ENCODE measurements at places on chromosomes 5 and 9. TPM values are rescaled to one million over a fixed set of nuclear protein-coding genes. Genes with fewer than 3 reads are reported as not detected.

- no peak for DNase-seq
Measured at GRCh38 chr5:178711572-178711971, 18.9 kb downstream of the ZNF354A start.

DNA sequence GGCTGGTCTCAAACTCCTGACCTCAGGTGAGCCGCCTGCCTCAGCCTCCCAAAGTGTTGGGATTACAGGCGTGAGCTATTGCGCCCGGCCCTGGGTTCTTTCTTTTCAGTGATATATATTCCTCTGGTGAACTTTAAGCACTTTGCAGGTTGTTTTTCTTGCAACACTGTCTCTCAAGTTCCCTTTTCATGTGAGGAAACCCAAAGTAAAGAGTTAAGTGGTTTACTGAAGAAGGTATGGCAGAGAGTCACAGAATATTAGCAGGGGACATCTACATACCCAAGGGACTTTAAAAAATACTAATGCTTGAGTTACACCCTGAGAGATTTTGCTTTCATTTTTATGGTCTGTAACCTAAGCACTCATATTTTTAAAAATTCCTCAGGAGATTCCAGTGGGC is 6.7 kb upstream of the GAPT start:
- no peak for DNase-seq

- no peak for DNase-seq
Measured at GRCh38 chr5:95923918-95924544, 37.6 kb downstream of the ELL2 start.

DNA sequence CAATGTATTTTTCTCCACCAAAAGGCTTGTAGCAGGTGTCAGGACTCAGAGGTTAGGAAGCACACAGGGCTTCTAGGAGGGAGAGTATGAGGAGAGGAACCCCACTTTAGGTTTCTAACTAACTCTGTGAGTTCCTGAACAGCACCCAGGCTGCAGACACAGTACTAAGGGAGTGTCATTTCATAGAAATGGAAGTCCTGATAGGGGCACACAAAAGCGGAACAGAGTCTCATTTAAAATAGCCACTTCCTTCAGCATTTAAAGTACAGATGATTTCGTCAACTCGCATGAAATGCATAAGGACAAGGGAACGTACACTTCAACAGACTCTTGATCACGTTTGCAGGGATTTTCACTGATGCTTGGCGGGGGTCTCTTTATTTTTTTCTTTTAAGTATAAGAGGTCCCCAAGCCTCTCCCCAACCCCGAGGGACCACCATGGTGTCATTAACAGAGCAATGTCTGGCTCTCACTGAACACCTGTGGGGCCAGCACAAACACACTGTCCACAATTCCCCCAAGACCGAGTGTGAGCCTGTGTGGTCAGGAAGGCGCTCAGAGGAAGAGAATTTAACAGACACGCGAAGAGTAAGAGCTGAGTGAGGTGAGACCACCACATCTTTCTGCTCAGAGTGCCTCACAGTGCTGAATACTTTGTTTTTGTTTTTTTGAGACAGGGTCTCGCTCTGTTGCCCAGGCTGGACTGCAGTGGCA is 82.3 kb downstream of the SECISBP2 start:
- DNase-seq, result no peak

DNA sequence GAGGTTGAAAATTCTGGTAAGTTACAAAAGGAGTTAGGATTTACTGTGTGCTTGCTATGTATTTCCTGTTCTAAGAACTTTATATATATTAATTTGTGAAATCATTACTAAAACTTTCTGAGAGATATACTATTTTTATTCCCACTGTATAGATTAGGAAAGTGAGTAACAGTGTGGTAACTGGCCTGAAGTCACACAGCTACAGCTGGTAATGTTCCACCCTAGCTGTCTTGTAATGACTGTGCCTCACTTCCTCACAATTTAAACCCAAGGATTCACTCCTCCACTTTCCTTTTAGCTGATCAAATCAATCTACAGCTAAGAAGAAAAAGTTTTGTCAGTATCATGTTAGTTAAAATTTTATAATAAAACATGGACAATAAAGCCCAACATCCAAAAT is 278.8 kb downstream of the GAS1 start:
- DNase-seq, result no peak

DNA sequence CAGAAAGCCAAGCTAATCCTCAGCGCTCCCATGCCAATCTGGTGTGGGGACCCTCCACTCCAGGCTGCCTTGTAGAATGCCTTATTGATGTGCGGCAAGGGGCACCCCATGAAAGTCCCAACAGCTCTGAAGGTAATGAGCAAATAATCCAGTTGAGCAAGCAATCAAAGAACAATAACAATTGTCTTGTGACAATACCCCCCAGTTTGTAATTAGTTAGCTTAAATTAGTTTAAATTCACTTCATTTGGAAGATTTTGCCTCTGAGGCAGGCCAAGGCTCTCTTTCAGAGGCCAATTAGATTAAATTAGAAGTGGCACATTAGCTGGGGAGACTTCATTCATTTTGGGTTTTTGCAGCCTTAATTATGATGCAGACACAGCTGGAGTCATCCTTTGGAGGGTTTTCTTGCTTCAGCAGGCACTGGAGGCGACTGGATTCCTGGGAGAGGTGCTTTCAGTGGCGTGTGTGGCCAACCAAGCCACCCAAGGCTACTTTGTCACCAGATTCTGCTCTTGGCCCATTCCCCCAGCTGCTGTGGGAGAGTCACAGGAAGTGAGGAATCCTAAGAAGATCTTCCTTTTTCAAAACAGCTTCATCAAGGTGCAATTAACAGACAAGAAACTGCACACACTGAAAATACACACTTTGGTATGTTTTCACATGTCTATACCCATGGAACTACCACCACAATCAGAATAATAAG is 17.9 kb upstream of the FBP1 start:
- no peak for DNase-seq

DNA sequence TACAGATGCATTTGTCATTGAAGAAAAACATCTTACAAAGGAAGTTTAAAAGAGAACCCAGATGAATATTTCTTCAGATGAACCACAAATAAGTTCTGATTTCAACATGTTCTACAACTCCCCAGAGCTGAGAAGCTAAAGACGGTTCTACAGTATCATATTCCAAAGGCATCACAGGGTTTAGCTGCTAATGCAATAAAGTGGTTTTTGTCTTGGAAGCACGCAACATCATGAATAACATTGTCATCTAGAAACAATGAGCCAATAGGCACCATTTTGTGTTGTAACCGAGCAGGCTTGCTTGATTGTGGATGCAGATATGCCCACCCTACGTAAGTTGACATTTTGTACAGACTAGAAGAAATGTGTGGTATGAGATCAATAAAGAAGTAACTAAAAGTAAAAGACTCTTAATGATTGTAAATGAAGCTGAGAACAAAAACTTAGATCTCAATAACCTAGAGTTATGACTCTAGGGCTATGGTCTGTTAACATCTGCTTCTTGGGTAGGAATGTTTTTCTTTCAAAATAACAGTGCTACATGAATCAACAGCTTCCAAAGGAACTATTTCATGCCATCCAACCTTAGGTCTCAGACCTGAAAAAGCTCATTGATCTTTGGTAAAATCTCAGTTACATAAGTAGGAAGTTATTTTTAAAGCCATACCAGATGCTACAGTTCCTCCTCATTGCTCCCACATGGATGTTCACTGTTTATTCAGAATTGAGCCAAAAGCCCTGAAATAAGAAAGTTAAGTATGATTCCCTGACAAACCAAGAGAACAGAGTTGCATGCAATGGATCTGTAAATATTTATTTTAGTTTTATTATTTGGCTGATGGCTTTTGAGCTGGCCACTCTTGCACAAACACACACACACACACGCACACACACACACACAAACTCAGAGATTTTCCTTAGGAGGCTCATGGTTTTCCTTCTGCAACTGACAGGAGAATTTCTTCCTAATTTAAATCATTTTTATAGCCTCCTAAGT is 118.7 kb upstream of the SLCO6A1 start:
- no peak for DNase-seq

GRCh38 chr5:39638813-39639212 is 214.0 kb upstream of the DAB2 start:
- DNase-seq, result no peak

DNA sequence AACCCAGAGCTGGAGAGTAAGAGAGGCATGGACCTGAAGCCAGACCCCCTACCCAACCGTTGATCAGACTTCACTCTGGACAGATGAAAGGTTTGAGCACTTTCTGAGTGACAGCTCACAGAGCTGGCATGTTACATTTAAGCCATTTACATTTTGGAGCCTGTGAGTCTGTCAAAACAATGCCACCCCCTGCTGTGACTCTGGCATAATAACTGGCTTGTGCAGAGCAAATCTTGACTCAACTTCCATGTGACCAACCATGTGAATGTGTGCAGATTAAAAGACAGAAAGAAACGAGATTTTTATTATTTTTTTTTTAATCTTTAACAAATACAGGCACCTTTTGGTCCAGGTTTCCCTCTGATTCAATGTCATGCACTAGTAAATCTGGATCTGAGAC is 48.5 kb downstream of the MFAP3 start:
- DNase-seq, result no peak

- peak; percentile 90 for DNase-seq
Measured at GRCh38 chr9:34664281-34665066, 2.0 kb upstream of the CCL27 start.

GRCh38 chr5:143128412-143129071 is 274.9 kb downstream of the NR3C1 start:
- DNase-seq, result no peak

- no peak for DNase-seq
Measured at GRCh38 chr5:135480511-135480910, 28.4 kb upstream of the TIFAB start.

GRCh38 chr5:180390441-180391190 is 37.5 kb upstream of the GFPT2 start:
- peak; percentile 67 for DNase-seq

DNA sequence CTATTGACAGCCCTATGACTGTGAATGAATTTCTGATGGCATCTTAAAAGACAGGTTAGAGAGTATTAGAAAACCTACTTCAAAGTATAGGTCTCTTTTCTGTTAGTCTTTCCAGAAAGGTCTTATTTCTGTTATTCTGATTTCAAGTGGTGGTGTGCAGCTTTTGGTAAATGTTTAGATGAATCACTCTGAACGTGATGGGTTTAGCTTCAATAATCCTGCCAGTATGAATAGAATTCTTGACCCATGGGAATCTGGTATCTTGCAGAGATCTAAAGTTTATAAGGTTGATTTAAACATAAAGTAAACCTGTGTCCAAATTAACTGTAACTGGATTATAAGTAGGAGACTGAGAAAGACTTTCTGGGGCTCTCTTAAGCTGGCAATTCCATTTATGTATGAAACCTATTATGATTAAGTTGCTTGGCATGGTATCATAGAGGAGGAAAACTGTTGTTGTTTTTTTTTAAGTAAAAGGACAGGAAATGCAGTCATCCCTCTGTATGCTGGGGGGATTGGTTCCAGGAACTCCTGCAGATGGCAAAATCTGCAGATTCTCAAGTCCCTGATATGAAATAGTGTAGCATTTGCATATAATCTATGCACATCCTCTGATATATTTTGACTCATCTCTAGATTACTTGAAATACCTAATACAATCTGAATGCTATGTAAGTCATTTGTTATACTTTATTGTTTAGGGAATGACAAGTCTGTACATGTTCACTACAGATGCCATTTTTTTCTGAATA is 77.0 kb upstream of the ADAMTS19 start:
- no peak for DNase-seq

DNA sequence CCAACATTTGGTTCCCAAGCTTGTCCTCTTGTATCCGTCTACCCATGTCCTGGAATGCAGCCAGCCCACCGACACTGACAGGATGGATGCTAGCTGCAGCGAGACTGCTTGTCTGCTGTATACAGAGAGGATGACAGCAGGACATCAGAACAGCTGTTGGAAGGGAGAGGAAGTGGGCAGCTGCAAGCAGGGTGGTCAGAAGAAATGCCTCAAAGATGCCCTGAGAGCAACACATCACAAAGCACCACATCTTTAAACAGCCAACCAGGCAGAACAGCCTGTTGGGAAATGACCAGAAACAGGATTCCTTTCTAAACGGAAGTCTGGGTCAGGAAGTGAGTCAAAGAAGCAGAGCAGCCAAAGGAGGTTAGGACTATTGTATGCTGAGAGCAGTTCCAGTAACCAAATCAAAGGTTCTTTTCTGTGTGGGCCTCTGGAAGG is 219.1 kb downstream of the NDUFS4 start:
- no peak for DNase-seq

GRCh38 chr9:127936347-127936852 is 1.3 kb downstream of the DPM2 start:
- DNase-seq, result no peak

DNA sequence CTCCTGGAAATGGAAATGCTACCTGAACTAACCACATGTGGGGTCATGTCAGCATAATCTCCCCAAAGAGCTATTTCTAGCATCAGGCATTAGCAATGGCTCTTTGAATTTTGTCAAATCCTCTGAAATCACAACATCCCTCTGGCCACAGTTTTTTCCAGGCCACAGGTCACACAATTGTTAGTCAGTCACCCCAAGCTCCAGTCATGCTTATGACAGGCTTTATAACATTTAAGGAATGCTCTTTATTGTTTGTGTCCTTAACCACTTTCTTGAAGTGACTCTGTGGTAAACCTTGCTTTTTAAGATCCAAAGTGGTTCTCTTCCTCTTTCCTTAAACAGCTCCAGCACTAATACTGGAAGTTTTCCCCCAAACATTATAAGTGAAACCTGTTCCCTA is 169.2 kb upstream of the HMHB1 start:
- DNase-seq, result no peak

The COL27A1 gene
- total RNA-seq, result 10.5 TPM

The CCNJL gene
- 17.8 TPM for total RNA-seq

The SYK gene
- 2.7 TPM for total RNA-seq

The CA9 gene
- total RNA-seq, result not detected

The CDH12 gene
- total RNA-seq, result not detected

The APBA1 gene
- total RNA-seq, result 0.81 TPM

The TOR1B gene
- 17.9 TPM for total RNA-seq

The TTLL11 gene
- total RNA-seq, result 0.18 TPM

All from H7 (cell line).